NCI-H1092 (cell line): ENCODE measurements at places on chromosomes 3 and 15.

- DNase-seq, result peak; percentile 66
Observed at GRCh38 chr3:129576514-129577352, 29.7 kb downstream of the PLXND1 start.

DNA sequence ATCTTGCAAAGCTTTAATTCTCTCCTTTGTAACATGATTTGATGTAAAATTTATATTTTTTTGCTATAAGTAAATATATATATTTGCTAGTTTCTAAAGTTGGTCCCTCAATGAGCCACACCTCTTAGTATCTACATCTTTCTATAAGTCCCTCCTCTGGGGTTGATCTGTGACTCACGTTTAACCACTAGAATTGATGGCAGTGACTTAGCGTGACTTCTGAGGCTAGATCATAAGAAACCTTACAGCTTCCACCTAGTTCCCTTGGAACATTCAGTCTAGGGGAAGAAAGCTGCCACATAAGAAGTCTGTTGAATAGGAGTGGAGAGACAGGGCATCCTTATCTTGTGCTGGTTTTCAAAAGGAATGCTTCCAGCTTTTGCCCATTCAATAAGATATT, 56.6 kb upstream of the TNIK start:
- no peak for DNase-seq

GRCh38 chr3:16102905-16103364, 71.5 kb upstream of the GALNT15 start:
- DNase-seq, result no peak

GRCh38 chr3:116059421-116060096, 385.7 kb downstream of the LSAMP start:
- DNase-seq, result no peak

DNA sequence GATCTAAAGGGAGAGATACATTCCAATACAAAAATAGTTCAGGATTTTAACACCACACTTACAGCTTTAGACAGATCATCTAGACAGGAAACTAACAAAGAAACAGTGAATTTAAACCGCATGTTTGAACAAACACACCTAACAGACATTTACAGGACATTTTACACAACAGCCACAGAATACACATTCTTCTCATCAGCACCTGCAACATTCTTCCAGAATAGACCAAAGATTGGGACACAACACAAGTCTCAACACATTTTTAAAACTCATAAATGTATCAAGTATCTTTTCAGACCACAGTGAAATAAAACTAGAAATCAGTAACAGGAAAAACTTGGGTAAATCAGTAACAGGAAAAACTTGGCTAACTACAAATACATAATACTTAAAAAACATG, 256.3 kb downstream of the MCTP2 start:
- no peak for DNase-seq
